ENCODE measurements at places on chromosomes 6 and 20. TPM values are rescaled to one million over a fixed set of nuclear protein-coding genes. Genes with fewer than 3 reads are reported as not detected.

The ERVFRD-1 gene
- polyA plus RNA-seq: not detected

The MLIP gene
- polyA plus RNA-seq: 0.87 TPM

The ZSCAN31 gene
- polyA plus RNA-seq: 21.7 TPM

The RPL10A gene
- polyA plus RNA-seq: 2,190 TPM

The HMGA1 gene
- polyA plus RNA-seq: 185 TPM

The SNAP25 gene
- not detected for polyA plus RNA-seq

The GRIK2 gene
- polyA plus RNA-seq: 0.26 TPM

The SLC12A5 gene
- not detected for polyA plus RNA-seq

The CTAGE9 gene
- not detected for polyA plus RNA-seq

The FOXO3 gene
- 22.5 TPM for polyA plus RNA-seq

The PRR18 gene
- not detected for polyA plus RNA-seq

The GPR6 gene
- not detected for polyA plus RNA-seq

The COL11A2 gene
- 0.18 TPM for polyA plus RNA-seq

The FAM110A gene
- 15.5 TPM for polyA plus RNA-seq

The NHLRC1 gene
- polyA plus RNA-seq: 1.2 TPM

The SLC35D3 gene
- polyA plus RNA-seq: not detected

The FAM209A gene
- polyA plus RNA-seq: 0.35 TPM

The LAMA5 gene
- polyA plus RNA-seq: 6.9 TPM

The POM121L2 gene
- not detected for polyA plus RNA-seq

The HRH3 gene
- not detected for polyA plus RNA-seq

The TMEM244 gene
- not detected for polyA plus RNA-seq

The CDSN gene
- polyA plus RNA-seq: 4.0 TPM

The PSORS1C2 gene
- polyA plus RNA-seq: not detected

The SRMS gene
- polyA plus RNA-seq: 0.10 TPM

The DYNLT2 gene
- polyA plus RNA-seq: 0.58 TPM

Measured in keratinocyte (primary cell).